Jurkat, Clone E6-1 (cell line): ENCODE measurements at places on chromosomes 16 and 17.

GRCh38 chr16:29982560-29983419, 9.1 kb downstream of the TAOK2 start:
- DNase-seq = no peak

DNA sequence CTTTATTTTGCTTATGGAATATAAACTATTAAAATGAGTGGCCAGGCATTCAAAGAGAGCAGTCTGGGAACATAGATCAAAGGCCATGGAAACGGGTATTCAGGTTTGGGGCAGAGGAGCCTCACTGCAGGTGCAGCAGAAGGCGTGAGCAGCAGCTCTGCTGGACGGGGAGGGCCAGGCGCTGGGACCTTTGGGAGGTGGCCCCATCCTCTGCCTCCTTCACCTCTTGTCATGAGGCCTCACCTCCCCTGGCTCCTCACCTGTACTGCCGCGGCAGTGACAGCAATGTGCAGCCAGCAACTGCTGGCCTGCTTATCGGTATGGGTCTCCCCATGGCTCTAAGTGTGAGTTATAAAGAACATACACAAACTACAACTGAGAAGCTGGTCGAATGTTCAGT, 109.4 kb downstream of the CDK5R1 start:
- DNase-seq = no peak

DNA sequence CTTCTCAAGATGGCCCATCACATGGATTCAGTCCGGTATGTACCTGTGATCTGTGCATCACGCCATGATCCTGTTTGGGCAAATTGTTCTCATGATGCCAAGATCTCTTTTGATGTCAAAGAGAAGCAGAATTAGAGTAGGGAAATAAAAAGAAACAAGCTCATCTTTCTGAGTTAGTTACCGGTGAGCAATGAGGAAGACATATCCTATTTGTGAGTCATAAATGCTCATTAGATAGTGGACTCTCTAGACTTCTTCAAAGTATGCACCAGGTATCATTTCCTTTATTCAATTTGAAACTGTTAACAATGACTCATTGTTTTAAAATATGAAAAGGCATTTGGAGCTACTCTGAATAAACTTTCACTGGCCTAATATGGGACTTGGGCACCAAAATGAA, 8.0 kb upstream of the KRTAP4-12 start:
- no peak for DNase-seq

DNA sequence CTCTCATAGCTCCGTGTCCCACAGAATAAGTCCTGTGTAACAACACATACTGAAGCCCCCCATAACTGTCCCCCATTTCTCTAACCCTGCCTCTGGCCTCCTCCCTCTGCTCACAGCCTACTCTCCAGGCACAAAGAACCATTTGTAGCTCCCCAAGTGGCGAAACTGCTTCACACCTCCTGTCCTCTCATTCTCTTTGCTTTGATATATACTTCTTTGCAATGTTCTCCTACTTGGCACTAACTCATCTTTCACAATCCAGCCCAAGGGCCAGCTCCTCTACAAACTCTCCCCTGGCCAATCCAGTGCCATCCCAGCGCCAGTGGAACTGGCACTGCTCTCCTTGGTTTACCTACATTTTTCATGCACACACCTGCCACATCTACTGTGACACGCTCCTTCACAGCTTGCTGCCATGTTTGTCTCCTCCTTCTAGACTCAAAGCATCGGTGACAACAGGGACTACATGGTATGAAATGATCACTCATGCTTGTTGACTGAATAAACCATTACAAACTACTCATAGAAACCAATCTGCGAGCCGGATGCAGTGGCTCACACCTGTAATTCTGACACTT, 12.8 kb downstream of the CYTH1 start:
- no peak for DNase-seq

GRCh38 chr17:36136439-36136838, 32.8 kb downstream of the CCL4 start:
- no peak for DNase-seq

GRCh38 chr16:740459-740763, 386 bp downstream of the CIAO3 start:
- no peak for DNase-seq

DNA sequence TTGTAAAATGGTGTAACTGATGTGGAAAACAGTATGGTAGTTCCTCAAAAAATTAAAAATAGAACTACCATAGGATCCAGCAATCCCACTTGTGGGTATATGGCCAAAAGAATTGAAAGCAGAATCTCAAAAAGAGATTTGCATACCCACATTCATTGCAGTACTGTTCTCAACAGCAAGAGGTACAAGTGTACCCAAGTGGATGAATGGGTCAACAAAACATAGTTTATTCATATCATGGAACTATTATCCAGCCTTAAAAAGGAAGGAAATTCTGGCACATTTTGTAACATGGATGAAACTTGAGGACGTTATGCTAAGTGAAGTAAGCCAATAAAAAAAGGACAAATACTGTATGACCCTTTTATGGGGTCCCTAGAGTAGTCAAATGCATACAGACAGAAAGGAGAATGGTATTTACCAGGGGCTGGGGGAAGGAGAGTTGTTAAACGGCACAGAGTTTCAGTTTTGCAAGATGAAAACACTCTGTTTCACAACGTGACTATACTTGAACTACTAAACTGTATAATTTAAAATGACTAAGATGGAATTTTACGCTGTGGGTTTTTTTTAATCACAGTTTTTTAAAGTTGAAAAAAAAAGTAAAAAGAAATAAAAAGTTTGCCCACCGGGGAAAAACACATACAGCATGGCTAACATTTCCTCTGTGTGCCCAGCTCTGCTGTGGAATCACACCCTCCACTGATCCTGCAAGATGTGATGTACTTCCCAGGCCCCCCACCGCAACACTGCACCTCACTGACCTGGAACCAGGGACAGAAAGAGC, 6.1 kb downstream of the TVP23A start:
- no peak for DNase-seq
